ENCODE measurements at places on chromosomes 12 and 14.

DNA sequence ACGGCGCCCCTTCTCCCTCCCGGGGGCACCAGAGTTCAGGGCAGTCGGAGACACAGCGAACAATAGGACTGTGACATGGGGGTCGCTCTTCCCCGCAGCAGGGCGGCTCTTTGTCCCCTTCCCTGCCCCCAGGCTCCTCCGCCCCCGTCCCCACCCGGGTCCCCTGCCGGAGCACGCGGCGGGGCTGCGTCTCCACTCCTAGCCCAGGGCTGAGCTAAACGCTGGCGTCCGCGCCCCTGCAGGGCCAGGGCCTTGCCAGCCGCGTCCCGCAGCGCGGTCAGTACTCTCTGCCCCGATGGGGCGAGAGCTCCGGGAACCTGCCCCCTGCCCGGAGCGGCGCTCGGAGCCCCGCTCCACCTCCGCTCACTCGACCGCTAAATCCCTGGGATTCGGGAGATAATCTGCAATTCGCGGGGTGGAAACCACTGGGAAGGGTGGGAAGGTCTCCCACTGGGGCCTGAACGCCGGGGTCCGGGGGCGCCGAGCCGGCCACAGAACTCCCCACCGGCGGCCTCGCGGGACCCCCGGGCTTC is 825 bp upstream of the CCDC85C start:
- no peak for DNase-seq

GRCh38 chr12:60501124-60501729 is 905.4 kb downstream of the SLC16A7 start:
- DNase-seq = peak; percentile 11

DNA sequence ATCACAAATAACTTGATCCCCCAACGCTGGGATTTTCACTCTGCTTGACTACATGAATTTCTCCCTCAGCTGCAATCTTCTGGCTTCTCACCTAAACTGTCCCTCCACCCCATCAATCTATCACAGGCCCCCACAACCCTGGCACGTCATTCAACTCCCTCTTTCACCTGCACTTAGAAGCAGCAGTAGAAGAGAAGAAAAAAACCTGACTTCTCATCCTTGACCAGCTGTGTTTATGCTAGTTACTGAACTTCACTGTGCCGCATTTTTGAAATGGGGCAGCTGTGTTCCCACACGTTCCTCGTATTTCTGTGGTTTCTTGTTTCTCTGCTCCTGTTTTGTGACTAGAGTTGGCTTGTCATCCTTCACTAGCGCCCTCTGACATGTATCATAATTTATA is 35.0 kb downstream of the ITPR2 start:
- no peak for DNase-seq

DNA sequence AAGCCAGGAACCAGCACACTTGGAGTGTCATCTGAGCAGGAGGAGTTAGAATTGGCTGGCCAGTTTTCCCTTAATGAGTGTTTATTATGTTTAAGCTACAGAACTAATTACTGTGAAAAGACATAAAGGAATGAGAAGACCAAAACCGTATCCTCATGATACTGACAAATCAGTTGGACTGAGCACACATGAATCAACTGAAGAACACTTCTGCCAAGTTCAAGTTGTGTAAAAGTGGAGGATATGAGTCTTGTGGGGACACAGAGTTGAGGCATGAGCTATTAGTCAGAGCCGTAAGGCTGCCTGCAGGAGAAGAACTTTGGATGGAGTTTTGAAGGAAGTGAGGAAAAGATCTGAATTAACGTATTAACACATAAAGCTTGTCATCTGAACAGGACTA is 43.1 kb downstream of the HMGA2 start:
- DNase-seq = no peak

GRCh38 chr12:50988051-50988450 is 35.7 kb downstream of the HIGD1C start:
- DNase-seq = no peak

DNA sequence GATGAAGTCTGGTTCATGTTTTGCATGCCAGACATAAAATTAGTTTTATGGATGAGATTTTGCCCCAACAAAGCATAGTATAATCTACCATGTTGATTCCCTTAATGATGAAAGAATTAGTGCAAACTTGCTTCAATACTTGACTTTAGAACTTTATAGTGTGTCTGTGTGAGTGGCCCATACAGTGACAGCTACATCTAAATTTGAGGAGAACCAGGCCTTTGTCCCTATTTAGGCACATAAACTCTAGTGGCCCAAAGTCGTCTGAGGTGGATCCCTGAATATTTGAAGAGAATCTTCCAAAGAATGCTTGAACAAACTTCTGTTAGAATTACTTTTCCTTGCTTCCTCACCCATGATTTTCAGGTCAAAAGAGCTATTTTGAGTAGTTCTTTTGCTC is 70.4 kb downstream of the POLR3B start:
- no peak for DNase-seq

GRCh38 chr12:54294152-54294952 is 6.5 kb downstream of the NFE2 start:
- no peak for DNase-seq

GRCh38 chr12:106297681-106298080 is 4.9 kb upstream of the TCP11L2 start:
- DNase-seq = no peak

DNA sequence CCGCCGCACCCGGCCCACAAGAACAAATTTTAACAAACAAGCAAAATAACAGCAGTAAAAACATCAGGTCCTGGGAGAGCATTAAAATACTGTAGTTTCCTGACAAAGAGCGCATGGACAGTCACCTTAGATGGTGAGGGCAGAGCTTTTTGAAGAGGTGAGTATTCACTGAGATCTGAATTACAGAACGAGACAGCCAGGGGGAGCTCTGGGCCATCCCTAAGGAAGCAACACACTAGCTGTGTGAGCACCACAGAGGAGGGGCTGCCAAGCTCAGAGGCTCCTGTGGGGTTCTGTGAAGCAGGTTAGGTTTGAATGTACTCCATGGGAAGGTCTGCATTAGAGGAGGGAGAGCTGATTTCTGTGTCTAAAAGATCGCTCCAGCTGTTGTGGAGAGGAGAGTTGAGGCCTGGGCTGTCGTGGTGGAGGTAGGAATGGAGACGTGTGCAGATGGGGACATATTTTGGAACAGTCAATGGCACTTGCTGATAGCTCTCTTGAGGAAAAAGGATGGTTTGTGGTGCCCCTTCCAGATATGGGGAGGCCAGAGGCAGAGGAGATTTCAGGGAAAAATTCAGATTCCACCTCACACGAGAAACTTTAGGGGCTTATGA is 72.9 kb downstream of the TRAFD1 start:
- peak; percentile 71 for DNase-seq

DNA sequence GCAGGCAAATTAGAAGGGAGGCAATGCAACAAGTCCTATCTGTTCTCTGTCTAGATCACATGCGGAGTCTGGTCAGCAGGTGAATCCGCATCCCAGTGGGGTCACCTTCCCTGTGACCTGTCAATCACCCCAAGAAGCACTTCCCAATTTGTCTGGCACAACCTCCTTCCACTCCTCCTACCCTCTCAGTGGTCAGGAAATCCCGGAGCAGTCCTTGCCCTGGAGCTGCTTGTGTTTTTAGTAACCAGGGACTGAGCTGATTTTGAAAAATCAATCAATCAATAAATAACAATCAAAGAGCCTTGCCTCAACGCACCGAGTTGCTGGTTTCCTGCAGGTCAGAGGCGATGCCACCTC is 572 bp upstream of the ACSS3 start:
- peak; percentile 77 for DNase-seq

DNA sequence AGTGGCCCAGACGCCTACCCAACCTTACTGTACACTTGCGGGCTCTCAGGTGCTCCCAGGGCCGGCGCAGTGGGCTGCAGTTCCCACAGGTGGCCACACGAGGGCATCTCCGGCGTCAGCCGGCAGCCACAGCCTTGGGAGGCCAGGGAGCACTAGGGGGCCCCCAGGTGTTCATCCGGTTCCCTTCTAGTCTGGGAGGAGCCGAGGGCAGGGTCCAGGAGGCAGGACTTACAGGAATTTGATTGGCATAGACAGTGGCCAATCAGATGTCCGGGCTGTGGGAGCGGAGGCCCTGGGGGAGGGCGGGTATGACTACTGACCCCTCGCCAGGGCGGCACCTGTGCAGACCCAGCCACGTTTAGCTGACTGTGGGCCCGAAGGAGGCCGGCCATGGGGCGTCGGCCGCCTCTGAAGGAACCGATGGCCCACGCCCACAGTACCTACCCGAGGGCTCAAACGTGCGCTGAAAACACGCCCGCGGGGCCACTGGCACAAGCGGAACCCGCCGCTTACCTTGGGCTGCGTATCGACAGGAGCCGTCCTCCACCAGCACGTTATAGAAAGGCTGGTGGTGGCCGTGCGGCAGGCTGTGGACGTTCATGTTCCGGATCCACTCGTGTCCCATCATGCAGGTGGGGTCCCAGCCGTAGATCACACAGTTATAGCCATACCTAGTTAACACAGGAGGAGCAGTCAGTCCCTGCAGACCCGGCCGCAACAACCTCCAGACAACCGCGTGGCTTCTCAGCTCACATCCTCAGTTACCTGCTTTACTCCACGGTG is 34.8 kb downstream of the FBXO21 start:
- DNase-seq = peak; percentile 95

- no peak for DNase-seq
These were observed 10.2 kb downstream of the KITLG start for GRCh38 chr12:88570103-88570502.

DNA sequence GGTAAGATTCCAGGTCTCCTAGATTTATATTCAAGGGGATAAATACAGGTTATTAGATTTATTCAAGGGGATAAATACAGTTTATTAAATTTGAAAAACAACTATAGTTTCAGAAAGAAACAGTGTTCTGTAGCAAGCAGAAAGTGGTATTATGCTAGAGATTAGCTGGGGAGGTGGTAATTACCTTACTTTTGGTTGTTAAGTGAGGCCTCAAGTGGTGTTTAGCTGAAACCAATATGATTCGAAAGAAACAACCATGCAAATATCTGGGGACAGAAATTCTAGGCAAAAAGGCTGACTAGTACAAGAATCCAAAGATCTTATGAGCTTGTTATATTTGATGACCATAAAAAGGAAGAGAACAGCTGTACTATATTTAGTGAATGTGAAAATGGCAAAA is 6.2 kb downstream of the OR4N5 start:
- DNase-seq = no peak

- no peak for DNase-seq
These were observed 114.4 kb downstream of the PRKCH start for GRCh38 chr14:61435563-61436337.

- no peak for DNase-seq
These were observed 10.8 kb downstream of the KCTD10 start for GRCh38 chr12:109466305-109466704.

DNA sequence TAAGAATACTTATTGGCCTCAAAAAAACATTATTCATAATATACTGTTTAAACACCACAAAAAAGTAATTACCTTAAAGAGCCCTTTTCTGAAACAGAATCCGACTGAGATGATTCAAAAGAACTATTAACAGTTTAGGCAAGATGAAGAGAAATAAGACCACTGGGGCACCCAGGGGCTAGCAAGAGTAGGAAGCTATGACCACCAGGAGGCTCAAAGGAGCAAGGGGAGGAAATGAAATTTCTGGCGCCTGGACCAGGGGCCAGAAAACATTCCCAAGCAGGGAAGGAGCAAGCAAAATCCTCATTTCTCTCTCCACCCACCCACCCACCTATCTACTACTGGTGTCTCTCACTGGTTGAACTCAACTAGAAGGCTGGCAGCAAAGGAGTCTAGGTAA is 6.3 kb upstream of the DCAF4 start:
- no peak for DNase-seq

DNA sequence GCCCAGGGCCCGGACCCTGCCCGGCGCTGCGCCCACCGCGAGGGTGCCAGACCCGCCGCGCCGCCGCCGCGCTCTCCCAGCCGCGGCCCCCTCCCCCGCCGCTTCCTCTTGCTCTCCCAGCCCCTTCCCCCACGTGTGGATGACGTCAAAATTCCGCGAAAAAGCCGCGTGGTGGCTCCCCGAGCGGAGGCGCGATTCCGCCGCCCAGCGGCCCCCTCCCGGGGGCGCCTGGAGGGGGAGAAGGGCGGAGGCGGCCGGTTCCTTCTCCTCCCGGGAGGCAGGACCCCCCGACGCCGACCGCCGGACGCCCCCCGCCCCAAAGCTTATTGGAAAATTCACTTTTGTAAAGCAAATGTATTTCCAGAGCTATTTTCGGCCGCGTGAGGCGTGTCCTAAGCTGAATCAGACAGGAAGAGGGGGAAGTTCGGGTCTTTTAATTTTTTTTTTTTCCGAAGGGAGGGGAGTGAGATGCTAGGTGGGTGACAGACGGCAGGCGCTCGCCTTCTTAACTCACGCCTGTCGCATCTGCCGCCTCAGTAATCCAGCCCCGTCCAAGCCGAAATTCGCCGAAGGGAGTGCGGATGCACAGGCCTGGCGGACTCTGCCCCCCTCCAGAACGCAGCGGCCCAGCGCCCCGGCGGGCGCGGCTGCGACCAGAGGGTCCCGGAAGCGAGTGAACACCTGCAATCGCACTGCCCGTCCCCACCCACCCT is 4.1 kb upstream of the CCND2 start:
- peak; percentile 93 for DNase-seq

DNA sequence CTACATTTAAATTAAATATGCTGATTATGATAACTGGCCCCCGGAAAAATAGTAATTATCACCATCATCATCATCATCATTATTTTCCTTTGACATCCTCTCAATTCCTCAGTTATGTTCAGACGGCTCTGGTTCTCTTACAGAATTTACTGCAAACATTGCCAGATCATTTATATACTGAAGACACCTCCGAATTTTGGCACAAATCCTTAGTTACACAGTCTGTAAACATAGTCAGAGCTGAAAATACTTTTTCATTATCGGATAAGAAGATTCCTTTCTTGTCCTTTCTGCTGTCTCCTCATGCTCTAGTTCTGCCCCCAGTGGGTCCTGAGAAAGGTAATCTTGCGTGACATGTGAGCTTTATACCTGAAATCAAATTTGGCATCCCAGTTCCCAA is 40.3 kb upstream of the CCDC60 start:
- DNase-seq = no peak

DNA sequence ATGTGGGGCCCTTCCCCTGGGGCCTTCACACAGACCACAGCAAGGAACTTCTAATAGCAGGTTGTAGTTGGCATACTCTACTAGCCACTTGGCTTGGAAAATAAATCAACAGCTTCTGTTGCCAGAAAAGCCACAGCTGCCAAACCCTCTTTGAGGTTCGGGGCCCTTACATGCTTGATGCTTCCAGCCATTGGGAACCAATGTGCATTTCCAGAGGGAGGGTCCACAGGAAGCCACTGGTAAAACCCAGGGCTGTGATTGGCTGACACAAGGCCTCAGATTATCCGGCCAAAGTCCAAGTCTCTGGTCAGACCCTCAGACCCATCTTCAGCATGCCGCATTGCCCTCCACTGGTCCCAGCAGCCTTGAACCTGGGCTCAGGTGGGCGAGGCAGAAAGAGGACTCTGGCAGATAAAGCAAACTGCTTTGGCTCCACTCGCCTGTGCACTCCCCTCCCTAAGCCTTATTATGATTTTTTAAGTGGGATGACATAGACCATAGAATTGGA is 214.4 kb downstream of the BCL11B start:
- DNase-seq = no peak

GRCh38 chr14:75044322-75044721 is 6.9 kb downstream of the MLH3 start:
- no peak for DNase-seq

GRCh38 chr12:43797561-43798217 is 8.4 kb downstream of the TWF1 start:
- no peak for DNase-seq

Data from NT2/D1 (cell line).